Lower leg skin (tissue), 4 donors: ENCODE measurements at places on chromosomes 2 and 18.

DNA sequence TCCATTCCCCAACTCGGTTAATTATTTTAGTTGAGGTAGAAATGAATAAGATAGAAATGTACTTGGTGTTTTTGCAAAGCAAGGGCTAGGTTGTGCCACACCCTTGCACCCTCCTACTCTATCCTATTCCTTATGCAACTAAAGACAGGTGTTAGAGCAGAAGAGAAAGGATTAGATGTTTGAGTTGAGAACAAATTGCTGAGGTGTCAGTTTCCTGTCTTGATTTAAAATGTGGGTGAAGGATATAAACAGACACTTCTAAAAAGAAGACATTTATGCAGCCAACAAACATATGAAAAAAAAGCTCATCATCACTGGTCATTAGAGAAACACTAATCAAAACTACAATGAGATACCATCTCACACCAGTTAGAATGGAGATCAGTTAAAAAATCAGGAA lies 1256.2 kb downstream of the CNTNAP5 start:
- no peak for DNase-seq

GRCh38 chr2:4336864-4337263 lies 633.5 kb downstream of the DCDC2C start:
- DNase-seq = no peak

DNA sequence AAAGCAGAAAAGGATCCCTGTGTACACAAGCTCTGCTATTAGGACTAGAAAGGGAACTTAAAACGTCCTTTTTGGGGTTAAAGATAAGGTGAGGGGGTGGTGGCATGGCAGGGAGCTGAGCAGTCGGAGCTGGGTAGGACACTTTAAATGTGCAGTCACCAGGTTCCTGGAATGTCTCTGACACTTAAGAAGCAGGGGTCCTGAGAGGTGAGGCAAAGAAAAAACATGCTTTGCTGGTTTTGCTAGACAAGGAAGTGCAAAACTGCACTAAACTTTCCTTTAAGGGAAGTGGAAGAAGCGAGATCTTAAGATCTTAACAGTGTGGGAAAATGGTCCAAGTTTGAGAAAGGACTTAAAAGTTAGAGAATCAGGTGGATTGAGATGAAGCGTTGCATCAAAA lies 99.5 kb upstream of the MAP3K20 start:
- no peak for DNase-seq

GRCh38 chr2:10867692-10868420 lies 43.9 kb upstream of the KCNF1 start:
- DNase-seq = no peak

- DNase-seq = no peak
Observed at GRCh38 chr2:143686585-143687164, 557.5 kb downstream of the ARHGAP15 start.

- no peak for DNase-seq
Observed at GRCh38 chr2:213220967-213221603, 63.2 kb upstream of the SPAG16 start.
